ENCODE measurements at places on chromosomes 4 and X. TPM values are rescaled to one million over a fixed set of nuclear protein-coding genes. Genes with fewer than 3 reads are reported as not detected.
A peak's percentile ranks its signal among the peaks of the same experiment; 100 is the strongest.

Gene TEX13C
- not detected for total RNA-seq

Gene FAT4
- total RNA-seq, result 8.0 TPM

Gene VCX2
- total RNA-seq, result not detected

Gene TMSB15C
- total RNA-seq, result 4.1 TPM

Gene MMGT1
- total RNA-seq, result 22.2 TPM

Gene RAB40A
- not detected for total RNA-seq

Gene NR3C2
- 8.6 TPM for total RNA-seq

Gene BEX4
- total RNA-seq, result 53.4 TPM

Gene DCAF4L1
- total RNA-seq, result 0.48 TPM

Gene MAGEA12
- not detected for total RNA-seq

- DNase-seq, result no peak
Observed at GRCh38 chr4:85681221-85681657, 206.3 kb downstream of the ARHGAP24 start.

DNA sequence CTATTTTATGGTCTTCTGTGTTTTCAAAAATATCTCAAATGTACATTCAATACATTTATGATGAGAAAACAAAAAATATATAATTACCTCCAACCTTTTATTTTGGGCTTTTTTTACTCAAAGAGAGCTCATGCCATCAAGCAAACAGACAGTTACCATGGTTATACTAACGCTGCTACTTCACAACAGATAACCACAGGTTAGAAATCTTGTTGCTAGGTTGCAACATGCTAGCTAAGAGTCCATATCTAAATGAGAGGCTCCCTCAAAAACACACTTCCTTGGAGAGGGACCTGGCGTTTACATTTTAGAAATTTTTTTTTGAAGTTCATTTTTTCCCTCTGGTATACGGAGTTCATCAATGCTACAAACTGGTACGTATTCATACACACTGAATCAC, 44.3 kb downstream of the TBC1D9 start:
- no peak for DNase-seq

GRCh38 chr4:100632163-100632562, 114.3 kb upstream of the EMCN start:
- DNase-seq, result no peak

DNA sequence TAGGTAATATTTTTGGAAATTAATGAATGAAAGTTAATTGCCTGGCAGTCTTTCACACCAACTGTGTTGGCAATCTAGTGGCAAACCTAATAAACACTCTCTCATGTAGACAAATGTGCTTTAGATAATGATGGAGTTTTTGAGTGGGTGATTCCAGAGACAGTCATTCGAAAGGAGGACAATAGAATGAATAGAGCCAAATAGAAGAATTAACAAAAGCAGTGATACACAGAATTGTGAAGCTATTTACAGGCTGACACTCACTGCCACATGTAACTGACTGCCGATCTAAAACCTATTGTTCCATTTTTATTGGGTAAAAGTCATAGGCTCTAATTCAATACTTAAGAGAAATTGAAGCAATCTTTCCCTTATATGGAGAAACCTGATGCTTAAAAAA, 338.5 kb downstream of the PCDH7 start:
- no peak for DNase-seq

- DNase-seq, result peak; percentile 69
Observed at GRCh38 chrX:30577362-30577991, at the start of gene TASL. TASL (minus strand) TSS chrX:30577766; CDS start chrX:30560355, 17,411 bp downstream.

DNA sequence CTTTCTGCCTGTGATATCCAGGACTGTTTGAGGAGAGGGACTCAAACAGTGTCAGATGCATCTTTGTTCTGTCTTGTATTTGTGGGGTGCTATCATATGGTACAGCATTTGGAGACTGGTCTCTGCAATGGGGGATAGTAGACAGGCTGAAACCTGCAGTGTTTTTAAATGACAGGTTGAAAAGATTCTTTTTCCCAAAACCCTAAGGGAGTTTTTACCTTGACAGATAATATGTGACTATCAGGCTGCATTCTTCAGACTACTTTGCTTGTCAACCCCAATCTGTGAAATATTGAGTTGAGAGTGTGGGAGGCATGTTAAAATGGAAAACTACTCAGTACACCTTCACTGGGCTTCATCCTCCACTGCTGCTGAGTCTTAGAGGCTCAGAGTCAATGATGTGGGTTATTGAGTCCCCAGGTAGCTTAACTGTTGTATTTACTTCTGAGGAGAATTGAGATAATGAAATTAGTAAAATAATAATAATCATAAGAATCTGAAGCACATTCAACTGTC, 274.9 kb downstream of the GASK1B start:
- no peak for DNase-seq

DNA sequence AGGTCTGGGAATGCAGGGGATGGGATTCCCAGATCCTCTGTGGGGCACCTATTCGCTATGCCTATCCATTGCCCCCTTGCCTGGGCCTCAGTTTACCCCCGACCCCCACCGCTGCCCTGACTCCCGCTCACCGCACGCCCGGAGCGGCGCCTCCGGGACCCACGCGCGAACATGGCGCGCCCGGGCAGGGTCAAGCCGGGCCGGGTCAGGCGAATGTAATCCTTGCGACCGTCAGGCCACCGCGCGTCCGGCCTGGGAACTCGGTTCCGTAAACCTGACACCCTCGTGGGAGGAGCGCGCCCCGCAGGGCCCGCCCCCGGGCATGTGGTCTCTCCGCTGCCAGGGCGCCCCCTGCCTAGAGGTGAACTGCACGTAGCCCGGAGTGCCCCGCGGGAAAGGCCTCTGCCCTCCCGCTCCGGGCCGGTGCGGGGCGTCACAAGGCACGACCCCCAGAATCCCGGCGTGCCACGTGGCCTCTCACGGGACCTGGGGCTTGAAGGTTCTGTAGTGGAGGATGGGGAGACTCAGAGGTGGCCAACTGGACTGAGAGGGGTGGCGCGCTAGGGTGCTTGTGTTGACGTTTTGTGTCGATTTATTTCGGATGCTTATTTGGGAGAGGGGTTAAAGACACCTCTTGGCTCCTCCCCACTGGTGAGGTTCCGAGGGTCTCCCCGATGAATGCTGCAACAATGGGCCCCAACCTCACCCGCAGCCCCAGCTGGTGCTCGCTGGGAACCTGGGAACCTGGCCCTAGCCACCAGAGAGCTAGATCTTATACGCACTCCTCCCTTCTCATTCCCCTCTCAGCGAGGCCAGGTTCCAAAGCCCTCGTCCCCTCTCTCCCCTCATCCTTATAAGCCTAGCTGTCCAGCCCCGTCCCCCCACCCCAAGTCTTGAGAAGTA, at the start of gene PRICKLE3:
Gene PRICKLE3, minus strand, starts transcription at position 249 of the 903 bp plus-strand sequence. Its CDS starts 76 bp downstream, at position 173.
- DNase-seq, result peak; percentile 81

GRCh38 chrX:30714138-30714537, 60.9 kb downstream of the GK start:
- DNase-seq, result no peak

DNA sequence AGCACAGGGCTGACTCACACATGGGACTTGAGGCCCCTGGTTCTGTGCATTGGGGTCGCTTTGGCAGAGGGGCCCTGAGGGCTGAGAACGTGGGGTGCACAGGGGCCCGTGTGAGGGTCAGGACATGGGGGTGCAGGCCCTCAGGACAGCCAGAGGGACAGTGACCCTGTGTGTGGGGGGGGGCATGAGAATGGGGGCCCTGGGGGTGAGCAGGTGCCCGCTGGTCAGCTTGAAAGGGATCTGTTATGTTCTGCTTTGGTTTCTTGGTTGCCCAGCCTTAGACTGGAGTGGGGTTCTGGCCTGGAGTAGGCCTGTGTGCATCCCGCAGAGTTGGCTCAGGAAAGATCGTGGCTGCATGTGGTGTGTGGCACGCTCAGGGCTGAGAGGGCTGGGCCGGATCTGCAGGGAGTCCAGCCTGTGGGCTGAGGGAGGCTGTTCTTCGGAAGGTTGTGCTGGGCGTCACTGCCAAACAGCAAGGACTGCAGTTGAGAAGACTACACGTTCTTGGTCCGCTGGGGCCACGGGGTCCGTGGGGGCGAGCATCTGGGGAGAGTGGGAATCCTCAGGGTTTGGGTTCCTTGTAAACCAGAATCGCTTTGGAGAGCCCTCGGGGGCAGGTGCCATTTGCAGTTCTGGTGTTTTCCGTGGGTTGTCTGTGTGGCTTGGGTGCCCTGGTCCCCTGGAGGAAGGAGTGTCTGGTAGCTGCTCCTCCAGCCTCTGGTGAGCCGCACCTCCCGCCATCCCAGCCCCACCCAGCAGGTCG, 15.2 kb upstream of the UVSSA start:
- DNase-seq, result no peak

GRCh38 chr4:1207603-1208265, 35.4 kb upstream of the SPON2 start:
- no peak for DNase-seq

DNA sequence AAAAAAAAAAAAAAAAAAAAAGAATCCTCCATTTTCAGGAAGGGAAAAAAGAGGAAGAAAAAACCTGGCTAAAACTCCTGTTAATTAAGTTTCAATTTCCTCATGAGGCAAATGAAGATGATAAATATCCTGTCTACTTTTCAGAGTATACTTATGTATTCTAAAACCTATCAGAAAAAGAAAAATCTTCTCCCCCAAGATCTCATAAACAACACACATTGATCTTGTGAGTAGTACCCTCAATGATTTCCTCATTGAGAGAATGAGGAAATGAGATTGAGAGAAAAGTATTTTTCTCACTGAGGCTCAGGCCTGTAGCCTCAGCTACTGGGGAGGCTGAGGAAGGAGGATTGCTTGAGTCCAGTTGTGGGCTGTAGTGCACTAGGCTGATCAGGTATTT, 146.7 kb downstream of the TET2 start:
- DNase-seq, result no peak

DNA sequence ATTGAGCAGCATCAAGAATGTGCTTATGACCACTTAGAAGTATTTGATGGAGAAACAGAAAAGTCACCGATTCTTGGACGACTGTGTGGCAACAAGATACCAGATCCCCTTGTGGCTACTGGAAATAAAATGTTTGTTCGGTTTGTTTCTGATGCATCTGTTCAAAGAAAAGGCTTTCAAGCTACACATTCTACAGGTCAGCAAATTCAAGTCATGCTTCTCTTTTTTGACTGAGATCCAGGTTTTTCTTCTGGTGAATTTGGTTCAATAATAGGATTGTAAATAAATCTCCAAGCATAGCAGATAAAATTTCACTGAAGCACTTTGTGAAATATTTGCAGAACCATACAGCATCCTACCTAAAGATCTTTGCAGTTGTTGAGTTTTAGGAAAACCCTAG, 218.1 kb downstream of the TLL1 start:
- DNase-seq, result no peak

- DNase-seq, result no peak
Observed at GRCh38 chr4:124509151-124509550, 203.4 kb downstream of the ANKRD50 start.

GRCh38 chrX:65609237-65609636, 58.2 kb upstream of the MSN start:
- DNase-seq, result no peak

DNA sequence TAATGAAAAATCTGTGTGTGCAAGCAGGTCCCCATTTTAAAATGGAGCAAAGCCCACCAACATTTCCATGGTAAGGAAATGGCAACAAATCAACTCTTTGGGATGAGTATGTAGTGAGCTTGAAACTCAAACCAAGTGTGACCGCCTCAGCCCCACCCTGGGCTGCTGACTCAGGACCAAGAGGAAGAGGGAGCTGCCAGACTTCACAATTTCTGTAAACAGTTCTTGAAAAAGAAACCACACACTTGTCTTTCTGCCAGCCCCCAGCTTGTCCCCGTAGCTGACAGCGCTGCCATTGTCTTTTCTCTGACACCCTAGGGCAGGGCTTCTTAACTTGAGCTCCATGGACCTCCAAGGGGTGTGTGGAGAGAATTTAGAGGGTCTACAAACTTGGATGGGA, 10.3 kb downstream of the RTL5 start:
- peak; percentile 37 for DNase-seq

GRCh38 chrX:30488092-30488491, 89.5 kb downstream of the TASL start:
- no peak for DNase-seq

- no peak for DNase-seq
Observed at GRCh38 chr4:48762408-48762807, 17.7 kb downstream of the FRYL start.

GRCh38 chrX:109841257-109841656, 108.2 kb upstream of the ACSL4 start:
- no peak for DNase-seq

DNA sequence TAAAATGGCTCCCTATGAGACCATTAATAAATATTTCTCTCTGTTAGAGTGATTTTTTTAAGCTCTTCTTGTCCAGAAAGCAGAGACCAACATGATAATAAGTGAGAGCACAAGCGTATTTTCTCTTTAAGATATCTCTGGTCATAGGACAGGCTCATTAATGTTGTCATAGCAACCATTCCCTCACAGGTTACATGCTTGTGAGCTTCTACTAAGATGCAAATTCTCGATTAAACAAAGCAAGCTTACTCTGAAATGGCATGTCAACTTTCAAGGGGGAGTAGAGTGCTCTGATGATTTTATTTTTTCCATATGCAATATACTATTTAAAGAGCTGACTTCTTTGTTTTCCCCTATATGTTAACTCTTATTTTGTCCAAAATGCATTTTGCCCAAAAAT, 487.2 kb upstream of the LCORL start:
- DNase-seq, result no peak

DNA sequence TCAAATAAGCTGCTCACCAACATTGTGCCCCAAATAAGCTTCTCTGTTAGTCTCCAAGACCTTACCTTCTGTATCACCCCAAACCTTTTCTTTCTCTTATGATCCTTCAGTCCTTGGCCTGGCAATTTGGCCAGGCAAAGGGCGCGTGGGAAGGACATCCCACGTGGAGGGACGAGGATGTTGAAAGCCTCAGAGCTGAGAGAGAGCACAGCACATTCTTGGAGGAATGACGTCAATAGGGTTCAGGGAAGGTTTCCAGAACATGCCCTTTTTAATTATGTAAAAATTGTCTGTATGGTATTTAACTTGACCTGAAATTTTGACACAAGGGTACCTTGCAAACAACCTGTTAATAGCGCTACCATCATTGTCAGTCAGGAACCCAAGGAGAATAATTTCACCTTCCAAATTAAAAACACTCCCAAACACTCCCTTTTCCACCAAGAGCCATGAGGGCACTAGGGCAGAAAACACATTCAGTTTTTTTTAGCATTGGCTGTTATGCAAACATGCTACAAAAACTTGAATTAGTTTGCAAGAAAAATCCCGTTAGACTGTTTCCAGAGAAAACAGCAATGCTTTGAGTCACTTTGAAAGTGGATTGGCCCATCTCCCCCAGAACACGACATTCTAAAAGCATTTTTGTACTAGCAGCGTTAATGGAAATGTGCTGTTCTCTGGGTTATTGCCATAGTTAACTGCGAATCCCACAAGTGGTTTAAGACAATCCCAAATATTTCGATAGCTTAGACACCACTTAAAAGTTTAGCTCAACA, 183.2 kb upstream of the PUDP start:
- no peak for DNase-seq

GRCh38 chrX:70970482-70970995, 39.6 kb upstream of the SLC7A3 start:
- DNase-seq, result peak; percentile 31

DNA sequence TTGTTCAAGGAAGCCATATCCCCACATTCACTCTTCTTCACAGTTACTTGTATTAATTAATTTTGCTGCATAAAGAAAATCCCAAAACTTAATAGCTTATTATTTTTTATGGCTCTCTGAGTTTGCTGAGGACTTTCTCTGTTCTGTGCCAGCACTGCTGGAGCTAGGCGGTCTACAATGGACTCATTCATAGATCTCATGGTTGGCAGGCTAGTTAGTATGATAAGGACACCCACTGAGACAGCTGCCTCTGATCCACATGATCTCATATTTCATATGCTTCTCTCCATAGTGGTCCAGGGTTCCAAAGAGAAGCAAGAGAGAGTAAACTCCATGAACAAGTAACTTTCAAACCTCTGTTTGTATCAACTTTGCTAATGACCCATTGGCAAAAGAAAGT, 170.2 kb downstream of the ADGRA3 start:
- no peak for DNase-seq

GRCh38 chrX:105706041-105706440, 116.3 kb upstream of the NRK start:
- no peak for DNase-seq
